ENCODE measurements at places on chromosomes 12 and 14.

- DNase-seq, result no peak
These were observed 217.1 kb downstream of the BTG1 start for GRCh38 chr12:91928501-91928900.

DNA sequence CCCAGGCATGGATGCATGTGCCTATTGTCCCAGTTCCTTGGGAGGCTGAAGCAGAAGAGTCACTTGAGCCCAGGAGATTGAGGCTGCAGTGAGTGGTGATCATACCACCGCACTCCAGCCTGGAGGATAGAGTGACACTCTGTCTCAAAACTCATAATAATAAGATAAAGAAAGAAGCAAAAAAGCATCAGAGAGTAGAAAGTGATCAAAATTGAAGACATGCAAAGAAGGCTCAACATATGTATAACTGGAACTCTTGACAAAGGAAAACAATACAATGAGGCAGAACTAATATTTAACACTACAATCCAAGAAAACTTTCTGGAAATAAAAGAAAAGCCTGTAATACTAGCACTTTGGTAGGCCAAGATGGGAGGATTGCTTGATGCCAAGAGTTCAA lies 48.3 kb upstream of the COCH start:
- no peak for DNase-seq

DNA sequence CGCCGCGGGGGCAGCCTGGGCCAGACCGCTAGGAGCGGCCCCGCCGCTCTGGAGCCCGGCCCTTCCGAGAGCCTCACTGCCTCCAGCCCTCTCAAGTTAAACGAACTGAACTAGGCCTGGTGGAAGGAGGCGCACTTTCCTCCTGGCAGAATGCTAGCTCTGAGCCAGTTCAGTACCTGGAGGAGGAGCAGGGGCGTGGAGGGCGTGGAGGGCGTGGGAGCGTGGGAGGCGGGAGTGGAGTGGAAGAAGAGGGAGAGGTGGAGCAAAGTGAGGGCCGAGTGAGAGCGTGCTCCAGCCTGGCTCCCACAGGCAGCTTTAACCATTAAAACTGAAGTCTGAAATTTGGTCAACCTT lies 5.3 kb downstream of the LTB4R start:
- DNase-seq, result no peak

DNA sequence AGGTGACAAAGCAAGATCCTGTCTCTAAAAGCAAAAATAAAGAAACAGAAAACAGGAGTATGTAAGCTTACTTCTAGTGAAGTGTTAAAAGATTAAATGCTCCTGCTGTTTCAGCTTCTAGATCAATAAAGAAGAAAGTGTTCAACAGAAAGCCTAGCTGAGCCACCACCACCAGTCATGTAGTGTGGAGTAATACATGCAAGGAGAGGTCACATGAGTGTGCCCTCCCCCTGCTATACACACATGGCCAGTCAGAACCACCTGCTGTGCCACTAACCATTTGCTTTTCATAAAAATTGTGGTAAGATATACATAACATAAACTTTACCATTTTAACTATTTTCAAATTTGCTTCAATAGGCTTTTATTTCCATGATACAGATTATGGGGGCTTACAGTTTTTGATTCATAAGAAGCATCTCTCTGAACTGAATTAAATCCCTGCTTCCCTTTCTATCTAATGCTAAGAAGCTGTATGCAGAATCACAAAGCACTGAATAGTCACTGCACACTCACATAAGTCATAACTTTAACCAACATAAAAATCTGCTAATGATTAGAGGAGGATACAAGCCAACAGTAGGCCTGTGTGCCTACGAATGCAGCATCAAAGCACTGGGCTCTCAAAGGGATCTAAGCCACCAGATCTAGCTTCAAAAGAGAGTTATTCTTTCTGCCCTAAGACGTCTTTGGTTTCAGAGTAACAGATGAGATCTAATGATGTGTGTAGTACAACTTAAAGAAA lies 515.5 kb downstream of the C12orf50 start:
- DNase-seq, result no peak

- no peak for DNase-seq
These were observed 629 bp downstream of the LETMD1 start for GRCh38 chr12:51048661-51049251.

- no peak for DNase-seq
These were observed 26.5 kb upstream of the SMOC1 start for GRCh38 chr14:69852531-69853321.

- no peak for DNase-seq
These were observed 113.5 kb downstream of the TMEM132D start for GRCh38 chr12:129790331-129790730.

DNA sequence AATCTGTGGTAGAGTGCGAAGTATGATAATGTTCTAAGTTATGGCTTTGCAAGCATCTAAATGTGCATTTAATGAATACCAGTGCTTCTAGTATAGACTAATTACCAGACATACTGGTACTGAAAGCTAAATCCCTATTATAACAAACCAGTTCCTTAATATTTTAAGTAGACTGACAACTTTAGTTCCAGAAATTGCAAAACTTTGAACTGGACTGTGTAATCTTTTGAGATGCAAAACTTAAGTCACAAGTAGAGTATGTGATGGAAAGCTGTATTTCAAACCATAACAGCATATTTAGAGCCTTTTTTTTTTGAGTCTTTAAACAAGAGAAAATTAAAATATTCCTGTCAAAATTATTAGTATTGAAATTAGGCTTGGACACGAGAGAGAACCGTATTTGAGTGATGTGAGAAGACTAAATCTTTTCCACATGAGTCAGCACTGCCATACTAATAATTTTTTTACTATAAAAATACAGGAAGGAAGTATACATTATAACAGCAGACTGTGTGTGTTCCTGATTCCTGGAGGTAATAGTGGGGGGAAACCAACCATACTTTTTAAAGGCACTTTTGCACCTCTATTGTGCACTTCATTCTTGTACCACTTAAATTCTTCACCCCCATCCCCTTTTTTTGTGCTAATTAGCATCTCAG lies 45.5 kb downstream of the PPM1A start:
- DNase-seq, result no peak

GRCh38 chr12:63863658-63864453 lies 19.4 kb downstream of the SRGAP1 start:
- DNase-seq, result no peak

- peak; percentile 17 for DNase-seq
These were observed 69.6 kb upstream of the AEBP2 start for GRCh38 chr12:19369691-19370148.

- no peak for DNase-seq
These were observed 224.2 kb upstream of the DIO3 start for GRCh38 chr14:101337053-101337452.

DNA sequence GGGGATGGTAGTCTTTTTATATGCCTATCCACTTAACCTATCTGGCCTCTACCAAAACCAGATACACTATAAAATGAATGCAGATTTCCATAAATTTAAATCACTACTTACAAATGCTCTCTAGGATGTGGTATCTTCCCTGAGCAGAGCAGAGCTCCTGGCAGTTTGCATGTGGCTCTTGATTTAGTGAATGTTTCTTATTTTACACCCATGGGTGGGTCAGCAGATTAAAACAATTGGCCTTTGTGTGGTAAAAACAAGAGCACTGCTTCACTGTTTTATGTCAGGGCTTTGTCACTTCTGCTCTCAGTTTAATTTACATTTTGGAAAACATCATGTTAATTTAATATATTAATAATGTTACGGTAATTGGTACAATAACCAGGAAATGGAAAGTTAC lies 5.5 kb downstream of the TAS2R19 start:
- no peak for DNase-seq

- DNase-seq, result no peak
These were observed 98.8 kb upstream of the FRMD6 start for GRCh38 chr14:51552768-51553404.

DNA sequence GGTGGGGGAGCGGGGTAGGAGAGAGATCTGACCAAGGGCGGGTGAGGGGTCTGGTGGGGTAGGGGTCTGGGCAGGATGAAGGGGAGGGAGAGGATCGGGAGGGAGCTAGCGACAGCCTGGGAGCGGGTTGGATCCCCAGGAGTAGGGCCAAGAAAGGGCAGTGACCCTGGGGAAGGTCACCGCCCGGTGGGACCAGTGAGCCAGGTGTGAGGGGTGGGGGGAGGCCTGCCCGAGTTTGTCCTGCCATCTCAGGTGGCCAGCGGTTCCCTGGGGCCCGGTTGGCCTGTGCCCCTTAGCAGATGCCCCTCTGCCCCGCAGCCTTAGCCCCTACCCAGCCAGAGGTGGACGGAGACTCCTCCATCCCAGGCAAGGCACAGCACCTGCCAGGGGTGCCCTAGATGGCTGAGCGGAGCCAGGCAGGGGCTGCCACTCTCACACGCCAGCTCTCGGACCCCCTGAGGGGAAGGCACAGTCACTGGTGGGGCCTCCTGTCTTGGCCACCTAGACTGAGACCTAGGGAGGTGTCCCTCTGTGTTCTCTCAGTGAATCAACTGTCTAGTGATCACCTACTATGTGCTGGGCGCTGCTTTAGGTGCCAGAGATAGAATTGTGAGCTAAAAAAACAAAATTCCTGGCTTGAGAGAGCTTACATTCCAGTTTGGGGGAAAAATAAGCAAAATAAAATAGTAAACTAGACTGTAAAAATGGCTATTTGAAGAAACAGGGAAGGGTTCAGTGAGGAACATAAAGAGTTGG lies 629 bp upstream of the TTC7B start:
- DNase-seq, result no peak

Data from cardiac fibroblast (primary cell).